EH (cell line): ENCODE measurements at places on chromosomes 16 and 17.

- DNase-seq = no peak
Measured at GRCh38 chr17:77099997-77100396, 40.8 kb upstream of the SEC14L1 start.

GRCh38 chr16:3059723-3060242, 5.7 kb upstream of the IL32 start:
- DNase-seq = no peak

DNA sequence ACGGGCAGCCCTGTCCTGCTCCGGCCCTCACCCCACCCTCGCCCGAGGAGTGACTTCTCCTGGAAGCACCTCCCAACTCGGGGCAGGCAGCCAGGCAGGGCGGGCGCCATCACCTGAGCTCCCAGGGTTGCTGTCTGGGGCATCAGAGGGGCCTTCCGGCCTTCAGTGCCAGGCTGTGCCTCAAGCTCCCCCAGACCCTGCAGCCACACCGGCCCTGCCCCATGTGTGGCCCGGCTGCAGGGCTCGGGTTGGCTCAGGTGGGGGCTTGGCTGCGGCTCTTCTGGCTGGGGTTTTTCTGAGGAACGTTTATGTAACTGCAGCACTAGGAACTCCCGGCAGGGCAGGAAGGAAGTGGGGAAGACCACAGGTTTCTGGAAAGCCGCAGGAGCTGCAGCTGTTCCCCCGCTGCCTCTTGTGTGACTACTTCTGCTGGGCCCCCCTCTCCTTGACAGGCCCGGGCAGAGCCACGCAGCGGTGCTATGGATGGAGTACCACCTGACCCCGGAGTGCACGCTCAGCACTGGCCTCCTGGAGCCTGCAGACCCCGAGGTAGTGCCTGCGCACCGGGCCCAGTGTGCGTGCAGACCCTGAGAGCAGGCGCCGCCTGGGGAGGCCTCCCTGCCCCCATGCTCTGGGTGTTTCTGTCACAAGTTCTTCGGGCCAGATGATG, 45.6 kb downstream of the PRMT7 start:
- no peak for DNase-seq

DNA sequence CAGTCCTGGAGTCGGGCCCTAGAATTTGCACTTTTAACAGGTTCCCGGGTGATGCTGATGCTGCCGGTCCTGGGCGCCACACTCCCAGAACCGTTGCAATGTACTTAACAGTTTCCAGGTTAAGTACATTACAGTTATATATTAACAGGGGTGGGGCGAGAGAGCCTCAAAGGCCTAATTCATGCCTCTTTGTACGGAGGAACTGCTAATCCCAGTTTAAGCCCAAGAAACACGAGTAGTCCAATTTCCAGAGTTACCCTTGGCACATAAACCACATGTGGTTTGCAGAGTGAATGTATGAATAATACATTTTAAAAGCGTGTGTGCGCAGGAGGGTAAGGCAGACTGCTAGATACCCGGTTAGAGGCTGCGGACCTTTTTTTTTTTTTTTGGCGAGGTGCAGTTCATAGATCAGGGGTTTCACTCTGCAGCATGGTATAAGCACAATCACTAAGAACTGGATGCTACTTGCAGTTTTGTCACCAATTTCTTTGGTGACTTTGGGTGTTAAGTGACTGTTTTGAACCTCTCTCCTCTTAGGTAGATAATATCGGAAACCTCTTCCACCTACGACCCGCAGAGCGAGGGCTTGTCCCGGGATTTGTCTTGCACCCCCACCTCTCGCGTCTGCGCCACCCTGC, 713 bp downstream of the COX11 start:
- DNase-seq = peak; percentile 43

DNA sequence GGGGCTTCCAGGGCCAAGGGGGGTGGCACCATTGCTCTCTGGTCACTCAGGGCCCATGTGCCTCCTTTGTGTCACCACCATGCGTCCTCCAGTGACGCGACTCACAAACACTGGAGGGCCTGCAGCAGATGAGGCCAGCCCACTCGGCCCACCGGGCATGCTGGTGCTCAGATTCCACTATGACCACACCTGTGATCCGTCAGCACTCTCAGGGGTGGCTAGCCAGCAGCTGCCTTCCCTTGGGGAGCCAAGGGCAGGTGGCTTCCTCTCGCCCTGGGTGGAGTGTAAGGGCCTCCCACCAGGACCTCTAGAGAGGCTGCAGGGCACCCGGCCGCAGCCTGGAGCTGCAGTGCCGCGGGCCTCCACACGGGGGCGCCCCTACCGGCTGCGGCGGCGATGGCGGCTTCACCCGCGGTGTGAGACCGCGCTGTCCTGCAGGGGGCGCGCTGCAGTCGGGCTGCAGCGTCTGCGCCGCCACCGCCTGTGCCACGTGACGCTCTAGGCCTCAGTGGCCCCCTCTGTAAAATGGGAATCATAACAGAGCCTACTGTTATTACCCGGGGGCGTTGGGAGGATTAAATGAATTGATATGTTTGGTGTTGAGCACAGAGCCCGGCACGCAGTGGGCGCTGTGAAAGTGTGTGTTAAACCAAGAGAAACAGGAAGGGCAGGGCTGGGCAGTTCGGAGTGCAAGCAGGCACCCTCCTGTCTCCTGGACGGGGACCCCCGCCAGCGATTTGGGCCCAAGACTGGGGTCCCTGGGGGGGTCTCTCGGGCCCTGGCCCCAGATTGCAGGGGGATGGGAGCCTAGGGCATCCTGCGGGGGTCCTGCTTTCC, 192.4 kb upstream of the GSE1 start:
- DNase-seq = peak; percentile 35

DNA sequence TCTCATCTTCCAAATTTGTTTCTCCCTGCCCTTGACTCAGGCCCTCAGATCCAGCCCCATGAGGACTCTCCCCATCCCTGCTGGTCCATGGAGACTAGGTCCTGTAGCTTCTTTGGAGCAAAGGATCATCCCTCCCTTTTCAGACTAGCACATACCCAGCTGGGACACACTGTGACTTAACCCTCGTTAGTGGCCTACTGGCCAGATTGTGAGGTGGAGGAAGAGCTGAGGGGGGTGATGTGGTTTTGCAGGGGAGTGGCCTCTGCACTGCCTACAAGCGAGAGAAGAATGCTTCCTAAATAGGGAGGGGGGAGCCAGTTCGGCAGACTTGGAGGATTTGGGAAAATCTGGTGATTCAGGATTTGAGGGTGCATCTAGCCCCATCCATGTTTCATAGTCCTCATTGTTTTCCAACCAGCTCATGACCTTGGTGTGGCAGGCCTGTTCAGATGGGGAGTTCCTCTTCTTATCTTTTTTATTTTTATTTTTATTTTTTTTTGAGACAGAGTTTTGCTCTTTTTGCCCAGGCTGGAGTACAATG, 47.8 kb upstream of the SLC47A1 start:
- DNase-seq = peak; percentile 14

DNA sequence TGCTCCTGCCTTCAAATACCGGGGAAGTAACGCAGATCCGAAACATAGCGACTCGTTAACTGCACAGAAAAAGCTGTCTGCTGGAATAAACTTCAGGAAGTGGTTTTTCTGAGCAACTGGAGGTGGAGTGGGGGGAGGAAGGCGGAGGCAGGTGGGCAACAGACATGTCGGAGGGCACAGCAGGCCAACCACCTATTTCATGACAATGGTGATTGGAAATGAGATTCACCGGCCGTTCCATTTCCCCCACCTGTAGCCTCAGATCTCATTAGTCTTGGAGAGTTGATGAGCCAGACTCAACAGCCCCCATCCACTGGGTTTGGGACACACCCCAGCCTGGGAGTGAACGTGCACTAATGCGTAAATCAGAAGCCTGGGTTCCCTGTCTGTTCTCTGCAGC, 7.7 kb upstream of the PECAM1 start:
- no peak for DNase-seq

GRCh38 chr16:71367241-71367976, 8.9 kb downstream of the CALB2 start:
- DNase-seq = peak; percentile 57

- DNase-seq = peak; percentile 56
Measured at GRCh38 chr17:51166987-51167931, 1.0 kb downstream of the NME2 start.

GRCh38 chr17:44556832-44557606, at the start of gene FZD2:
FZD2 (plus strand) TSS chr17:44557484; CDS start chr17:44557689, 205 bp downstream.
- DNase-seq = peak; percentile 100
